ENCODE measurements at places on chromosomes 13 and 19.

DNA sequence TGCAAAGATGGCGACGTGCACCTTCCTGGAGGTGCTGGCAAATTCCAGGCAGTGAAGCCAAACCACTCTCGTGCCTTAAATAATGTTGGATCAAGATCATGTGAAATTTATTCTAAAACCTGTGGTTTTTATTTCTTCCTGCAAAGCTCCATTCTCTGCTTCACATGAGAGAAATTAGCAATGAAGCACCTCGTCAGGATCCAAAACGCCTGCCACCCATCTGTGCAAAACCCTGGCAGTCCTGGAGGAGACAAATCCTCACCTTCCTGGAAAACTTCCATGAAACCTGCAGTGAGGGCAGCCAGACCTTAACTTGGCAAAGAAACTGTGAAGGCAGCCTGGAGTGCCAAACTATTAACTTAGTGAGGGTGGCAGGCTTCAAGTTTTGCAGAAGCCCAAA, 47.6 kb downstream of the CHST8 start:
- DNase-seq = no peak

DNA sequence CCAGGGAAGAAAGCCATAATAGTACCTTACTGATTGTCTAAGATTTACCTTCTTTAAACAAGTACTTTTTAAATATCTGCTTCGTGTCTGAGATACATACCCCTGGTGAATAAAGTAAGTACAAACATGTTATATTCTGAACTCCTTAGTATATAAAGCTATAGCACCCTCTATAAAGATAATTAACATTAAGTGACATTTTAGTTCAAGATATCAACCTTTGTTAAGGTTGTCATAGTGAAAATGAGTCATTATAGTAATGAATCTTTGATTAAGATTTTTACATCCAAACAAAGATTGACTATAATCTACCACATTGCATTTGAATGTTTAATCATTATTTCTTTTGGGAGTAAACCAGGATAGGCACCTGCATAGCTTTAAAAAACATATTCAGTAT, 55.4 kb upstream of the KCTD4 start:
- DNase-seq = no peak

GRCh38 chr19:4911314-4911713, 2.0 kb downstream of the UHRF1 start:
- no peak for DNase-seq

DNA sequence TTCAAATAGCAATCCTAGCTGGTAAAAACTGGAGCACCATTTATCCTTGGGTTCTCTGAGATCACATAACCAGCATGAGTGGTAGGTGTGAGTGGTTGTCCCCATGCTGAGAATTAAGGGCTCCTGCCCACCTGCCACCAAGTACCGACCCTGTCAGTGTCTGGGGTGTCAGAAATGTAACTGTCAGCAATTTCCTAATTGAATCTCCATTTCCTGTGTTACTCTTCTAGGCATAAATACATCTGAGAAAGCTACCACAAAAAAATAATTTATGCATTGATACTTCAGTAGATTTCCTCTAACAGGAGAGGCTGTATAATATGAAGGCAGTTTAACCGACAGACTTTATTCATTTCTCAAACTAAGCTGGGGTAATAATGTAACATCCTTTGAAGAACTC, 25.1 kb downstream of the CPB2 start:
- DNase-seq = no peak

GRCh38 chr13:33958964-33959363, 141.0 kb downstream of the RFC3 start:
- no peak for DNase-seq

DNA sequence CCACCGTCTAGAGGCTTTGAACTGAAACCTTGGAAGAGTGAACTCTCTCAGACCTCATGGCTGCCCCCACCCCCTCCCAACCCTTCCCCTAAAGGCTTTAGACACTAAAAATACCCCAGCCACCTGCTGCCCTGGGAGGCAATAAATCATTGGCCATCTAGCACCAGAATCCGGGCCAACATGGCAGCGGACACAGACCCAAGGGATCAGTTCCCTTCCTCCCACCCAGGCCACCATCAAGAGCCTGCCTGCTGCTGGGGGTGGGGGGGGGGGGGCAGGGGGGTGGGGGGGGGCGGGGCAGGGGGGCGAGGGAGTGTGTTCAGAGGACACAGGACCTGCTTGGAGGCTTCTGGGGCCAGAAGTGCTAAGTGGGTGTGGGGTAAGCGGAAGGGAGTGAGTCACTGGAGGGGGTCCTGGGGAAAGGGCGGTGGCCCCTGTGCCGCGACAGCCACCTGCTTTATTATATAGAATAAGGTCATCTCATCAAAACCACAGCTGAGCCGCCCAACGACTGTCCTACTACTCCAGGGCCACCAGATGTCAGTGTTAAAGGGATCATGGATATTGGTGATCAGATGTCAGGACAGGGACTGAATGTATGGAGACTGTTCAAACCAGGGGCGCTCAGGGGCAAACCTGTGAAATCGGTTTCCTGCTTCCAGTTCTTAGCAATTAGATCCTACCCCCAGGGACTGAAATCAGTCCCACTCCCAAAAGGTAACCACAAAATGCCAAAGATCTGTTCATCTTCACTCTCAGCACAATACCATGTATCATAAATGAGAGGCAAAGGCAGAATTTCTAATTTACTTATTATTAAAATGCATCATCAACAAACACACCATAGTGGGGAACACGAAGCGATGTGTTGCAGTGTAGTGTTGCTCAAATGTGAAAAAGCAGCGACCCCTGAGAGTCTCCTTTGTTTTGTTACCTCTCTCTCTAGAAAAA, 24.3 kb downstream of the ARL11 start:
- DNase-seq = no peak

DNA sequence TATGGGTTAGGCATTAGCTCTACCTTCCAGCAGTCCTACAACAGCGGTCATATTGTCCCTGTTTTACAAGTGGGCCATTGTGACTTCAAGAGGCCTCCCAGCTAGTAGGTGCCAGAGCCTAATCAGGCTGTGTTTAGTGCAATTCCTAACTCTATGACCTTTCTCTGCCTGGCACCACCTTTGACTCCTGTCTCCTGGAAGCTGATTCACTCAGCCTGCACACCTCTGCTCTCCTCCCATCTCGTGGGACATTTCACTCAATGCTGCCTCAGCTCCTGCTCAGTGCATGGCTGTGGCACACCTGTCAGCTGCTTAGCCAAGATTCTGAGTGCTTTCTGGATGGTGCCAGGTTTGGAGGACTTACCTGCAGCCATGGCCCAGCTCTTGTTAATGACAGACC, 9.5 kb upstream of the GJB6 start:
- no peak for DNase-seq

DNA sequence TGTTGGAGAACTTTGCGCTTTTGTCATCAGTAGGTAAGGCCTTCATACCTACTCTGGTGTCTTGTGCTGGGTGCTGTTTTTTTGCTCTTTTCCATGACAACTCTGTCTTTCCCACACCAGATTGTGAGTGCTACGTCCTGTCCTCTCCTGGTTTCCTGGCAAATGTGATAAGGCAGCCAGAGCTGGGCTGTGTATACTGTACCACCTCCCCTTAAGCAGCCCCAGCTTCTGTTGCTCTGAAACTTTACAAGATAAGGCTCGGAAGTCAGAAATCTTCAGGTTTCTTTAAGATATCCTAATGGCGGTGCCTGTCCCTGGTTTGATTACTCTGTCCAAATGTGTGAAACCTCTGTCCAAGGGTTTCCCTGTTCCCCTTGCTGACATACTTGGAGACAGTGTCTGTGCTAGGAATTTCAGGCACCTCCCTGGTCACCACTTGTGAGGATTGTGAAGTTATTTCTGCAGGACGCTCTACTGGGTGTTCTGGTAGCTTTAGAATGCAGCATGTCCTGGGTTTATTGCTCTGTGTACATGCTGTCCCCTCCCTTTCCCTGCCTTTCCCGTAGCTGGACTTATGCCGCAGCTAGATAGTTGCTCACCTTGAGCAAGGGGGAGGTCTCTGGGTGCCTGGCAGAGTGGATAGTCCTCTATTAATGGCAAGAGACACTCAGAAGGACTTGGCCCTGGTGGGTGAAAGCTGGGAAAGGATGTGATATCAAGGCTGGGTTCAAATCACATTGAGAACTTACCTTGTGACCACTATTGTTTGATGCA, 7.0 kb downstream of the ZNF749 start:
- no peak for DNase-seq

GRCh38 chr13:93001866-93002461, 224.6 kb upstream of the GPC6 start:
- peak; percentile 67 for DNase-seq

DNA sequence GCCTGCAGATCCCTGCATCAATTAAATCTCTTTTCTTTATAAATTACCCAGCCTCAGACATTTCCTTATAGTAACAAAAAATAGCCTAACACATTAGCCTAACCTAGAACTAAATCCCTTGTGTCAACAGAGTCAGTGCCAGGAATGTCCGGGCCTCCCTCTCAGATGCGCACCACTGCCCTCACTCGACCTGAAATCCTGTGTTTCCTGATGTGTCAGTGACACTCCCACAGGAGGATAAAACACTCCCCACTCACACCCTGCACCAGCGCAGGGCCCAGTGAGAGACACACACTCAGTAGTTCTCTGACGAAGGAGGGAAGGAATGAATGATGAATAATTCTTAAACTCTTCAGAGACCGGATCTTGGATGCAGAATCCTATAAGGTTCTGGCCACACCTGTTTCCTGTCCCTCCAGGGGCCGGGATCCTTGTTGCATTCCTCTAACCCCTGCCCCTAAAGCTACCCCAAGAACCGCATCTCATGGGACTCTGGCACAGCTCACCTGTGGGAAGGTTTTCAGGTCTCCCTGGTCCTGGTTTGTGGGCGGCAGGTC, 3.1 kb downstream of the CEACAM3 start:
- DNase-seq = no peak

- DNase-seq = no peak
Measured at GRCh38 chr13:43294412-43294811, 271.0 kb downstream of the DNAJC15 start.

DNA sequence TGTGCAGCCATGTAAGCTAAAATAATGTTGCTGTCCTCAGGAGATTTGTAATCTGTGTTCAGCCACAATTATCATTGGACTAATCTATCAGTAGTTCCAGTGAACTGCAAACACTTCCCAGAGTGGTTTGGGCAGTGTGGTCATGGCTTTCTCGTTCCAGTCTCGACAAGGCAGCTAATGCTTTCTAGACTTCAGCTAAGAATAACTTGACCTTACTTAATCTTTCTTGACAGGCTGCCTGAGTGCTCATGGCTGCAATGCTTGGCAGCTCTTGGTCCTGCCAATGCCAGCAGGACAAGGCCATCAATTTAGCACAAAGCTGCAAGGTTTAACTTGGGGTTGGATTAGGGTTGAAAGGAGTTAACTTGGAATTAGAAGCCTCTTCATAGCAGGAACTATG, 32.8 kb downstream of the ATP12A start:
- DNase-seq = no peak

DNA sequence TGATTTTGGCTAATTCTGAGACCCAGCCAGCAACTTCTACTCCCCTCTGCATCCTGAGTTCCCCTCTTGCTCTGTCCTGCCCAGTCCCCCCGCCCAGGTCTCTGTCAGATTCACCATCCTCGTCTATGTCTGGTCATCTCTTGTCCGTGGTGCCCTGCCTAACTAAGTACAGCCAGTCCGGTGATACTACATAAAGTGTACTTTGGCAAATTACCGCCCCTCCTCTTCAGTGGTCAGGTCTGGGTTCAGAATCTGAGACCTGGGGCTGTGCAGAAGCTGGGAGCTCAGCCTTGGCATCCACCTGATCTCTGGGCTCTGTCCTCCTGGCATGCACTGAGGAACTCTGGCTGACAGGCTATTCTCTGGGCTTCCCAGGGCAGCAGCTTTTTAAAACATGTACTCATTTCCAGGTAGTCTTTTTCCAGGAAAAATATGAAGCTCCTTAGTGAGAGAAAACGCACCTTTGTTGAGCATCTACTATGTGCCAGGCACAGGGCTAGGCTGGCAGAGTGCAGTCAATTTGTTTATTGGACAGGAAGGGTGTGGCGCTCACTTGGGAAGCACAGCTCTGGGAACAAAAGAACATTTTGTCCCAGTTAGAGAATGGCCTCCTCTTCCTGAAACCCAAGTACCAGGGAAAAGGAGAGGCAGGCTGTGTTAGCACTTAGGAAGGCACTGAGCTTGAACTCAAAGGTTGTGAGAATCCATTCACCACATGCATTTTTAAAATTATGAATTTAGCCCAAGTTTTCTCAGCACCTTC, 88.9 kb downstream of the TSHZ3 start:
- no peak for DNase-seq

DNA sequence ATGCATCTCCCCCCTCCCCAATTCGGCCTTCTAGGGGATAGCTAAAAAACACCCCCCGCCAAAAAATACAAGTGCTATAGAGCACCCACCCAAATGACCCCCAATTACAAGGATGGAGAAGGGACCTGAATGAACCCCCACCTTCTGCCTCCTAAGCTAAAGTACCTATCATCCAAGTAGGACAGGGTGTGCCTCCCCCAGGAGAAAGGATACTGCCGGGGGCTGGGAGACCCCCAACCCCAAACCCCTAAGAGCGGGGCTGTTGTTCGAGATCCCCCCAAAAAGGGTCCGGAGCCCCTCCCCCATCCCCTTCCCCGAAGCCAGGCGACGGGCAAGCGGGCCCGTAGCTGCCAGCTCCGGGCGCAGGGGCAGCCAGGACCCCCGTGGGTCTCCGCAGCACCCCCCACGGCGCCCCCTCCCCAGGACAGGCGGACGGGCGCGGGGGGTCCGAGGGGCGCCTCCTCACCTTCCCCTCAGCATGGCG, 1.9 kb downstream of the ZC3H4 start:
- no peak for DNase-seq

DNA sequence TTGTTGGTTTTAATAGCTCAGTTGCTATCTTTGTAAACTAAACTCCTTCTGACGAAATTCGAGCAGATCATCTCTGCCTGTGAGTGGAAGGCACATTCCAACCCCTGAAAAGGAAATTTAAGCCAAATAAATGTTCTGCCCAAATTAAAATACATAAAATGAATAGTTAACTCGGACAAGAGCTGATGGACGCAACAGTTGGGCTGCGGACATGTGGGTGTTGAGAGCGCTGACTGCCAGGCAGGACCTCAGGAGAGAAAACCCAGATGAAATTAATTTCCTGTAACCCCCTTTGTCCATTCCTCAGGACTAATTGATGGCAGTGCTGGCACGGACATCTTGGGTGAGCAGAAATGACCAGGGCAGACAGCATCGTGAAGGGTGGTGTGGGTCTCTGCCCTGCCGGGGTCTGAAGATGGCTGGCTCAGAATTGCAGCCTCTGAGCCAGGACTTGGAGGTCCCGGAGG, 86.5 kb downstream of the TSHZ3 start:
- no peak for DNase-seq

DNA sequence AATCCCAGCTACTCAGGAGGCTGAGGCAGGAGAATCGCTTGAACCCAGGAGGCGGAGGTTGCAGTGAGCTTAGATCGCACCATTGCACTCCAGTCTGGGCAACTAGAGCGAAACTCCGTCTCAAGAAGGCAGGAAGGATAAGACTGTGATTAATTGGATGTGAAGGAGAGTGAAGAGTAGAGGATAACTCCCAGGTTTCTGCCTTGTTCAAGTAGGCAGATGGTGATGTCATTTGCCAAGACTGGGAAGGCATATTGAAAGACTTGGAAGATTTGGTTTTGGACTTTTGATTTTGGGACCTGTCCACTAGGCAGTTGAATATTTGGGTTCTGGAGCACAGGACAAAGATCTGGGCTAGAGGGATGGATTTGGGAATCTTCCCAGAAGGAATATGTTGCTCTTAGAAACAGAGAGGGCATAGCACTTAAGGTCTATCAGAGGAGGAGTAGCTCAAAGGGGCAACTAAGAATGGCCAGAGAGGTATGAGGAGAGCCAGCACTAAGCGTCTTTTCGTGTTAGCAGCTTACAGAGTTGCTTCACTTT, 20.0 kb downstream of the GARRE1 start:
- DNase-seq = no peak

All from fibroblast of skin of left biceps (primary cell).